ENCODE measurements at places on chromosomes 7 and 10.

GRCh38 chr7:35521941-35522340 is 173.0 kb downstream of the HERPUD2 start:
- DNase-seq: no peak

GRCh38 chr7:46603296-46603752 is 682.3 kb upstream of the IGFBP3 start:
- DNase-seq: no peak

DNA sequence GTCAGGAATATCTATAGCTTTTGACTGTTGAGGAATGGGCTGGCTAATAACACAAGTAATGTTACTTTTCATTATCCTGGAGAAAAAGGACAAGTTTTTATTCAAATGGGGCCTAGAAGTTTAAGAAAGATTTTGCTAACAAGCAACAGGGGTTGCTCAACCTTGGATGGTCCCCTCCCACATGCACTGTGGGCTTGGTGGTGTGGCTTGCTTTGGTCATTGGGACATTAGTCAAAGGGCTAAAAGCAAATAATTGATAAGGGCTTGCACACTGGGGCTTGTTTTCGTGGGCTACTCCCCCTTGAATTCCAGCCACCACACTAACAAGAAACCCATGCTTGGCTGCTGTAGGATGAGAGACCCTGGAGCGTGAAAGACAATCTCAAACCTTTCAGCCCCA is 127.6 kb downstream of the JCAD start:
- no peak for DNase-seq

DNA sequence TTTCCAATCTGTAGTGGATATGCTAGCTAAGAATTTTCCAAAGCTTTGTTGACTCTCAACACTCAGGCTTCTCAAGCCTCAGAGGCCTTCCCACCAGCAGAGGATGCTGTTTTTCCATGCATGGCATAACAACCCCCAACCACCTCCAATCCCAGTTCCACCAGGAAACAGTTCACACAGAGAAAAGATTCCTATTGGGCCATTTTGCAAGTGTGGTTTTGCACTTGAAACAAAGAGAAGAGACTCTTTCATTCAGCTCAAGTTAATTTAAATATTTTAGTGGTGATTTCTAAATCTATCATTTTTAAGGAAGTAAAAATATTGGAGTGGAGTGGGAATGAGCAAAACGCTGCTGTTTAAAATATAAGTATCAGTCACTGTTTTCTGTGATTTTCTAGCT is 105.6 kb upstream of the COL1A2 start:
- DNase-seq: peak; percentile 87

- no peak for DNase-seq
Observed at GRCh38 chr10:35843524-35844181, 201.6 kb upstream of the FZD8 start.

DNA sequence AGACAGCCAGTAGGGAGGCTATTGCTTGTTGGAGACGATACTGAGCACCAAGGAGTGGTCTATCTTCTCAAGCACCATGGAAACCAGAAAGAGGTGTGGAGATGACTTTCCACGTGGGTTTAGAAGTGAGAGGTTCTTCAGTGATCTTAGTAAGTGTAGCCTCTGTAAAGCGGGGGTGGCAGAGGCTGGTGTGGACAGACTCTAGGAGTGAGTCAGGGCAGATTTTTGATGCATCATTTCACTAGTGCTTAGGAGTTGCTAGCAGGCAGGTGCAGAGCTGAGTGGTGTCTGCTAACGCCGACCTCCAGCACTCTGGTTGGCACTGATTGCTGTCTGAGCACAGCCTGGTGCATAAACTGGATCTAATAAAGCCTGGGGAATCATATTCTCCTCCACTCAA is 78.4 kb upstream of the ADO start:
- no peak for DNase-seq

DNA sequence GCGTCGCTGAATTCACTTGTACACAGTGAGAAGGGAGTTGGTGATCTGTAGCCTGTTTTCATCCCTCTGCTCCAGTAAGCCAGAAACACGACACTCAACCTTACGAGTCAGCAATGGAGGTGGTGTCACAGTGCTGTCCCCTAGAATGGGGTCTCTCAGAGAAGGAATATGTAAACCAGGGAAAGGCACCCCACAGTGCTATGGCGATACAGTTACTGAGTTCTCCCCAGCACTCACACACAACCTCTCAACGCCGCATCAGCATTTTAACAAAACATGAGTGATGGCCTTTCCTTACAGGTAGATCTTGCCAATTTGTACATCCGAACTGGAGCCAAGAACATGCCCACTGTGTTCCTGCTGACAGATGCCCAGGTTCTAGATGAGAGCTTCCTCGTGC is 196.3 kb downstream of the CDCA7L start:
- no peak for DNase-seq

DNA sequence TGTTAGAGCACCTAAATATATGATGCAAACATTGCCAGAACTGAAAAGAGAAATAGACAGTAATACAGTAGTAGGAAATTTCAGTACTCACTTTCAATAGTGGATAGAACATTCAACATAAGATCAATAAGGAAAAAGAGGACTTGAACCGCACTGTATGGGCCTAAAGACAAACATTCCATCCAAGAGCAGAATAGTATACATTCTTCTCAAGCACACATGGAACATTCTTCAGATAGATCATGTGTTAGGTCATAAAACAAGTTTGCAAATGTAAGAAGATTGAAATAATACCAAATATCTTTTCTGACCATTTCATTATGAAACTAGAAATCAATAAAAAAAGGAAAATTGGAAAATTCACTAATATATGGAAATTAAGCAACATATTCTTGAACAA is 185.4 kb upstream of the FOXP2 start:
- DNase-seq: peak; percentile 38

- no peak for DNase-seq
Observed at GRCh38 chr7:840001-840600, 7.8 kb downstream of the SUN1 start.

DNA sequence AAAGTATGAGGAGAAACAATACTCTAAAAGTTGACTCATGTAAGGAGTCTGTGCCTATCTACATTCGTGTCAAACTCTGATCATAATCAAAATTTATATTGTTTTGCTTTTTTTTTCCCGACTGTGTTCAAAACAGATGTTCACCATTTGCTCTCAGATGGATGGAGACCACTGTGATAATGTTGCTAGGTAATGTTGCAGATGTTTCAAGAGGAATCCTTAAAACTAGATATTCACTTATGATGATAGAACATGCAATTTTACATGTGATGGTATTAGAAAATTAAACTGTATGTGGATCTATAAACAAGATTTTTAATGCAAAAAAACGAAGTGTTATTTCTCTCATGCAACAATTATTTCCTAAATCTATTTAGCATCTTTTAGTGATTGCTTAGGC is 1080.1 kb downstream of the REEP3 start:
- DNase-seq: no peak

DNA sequence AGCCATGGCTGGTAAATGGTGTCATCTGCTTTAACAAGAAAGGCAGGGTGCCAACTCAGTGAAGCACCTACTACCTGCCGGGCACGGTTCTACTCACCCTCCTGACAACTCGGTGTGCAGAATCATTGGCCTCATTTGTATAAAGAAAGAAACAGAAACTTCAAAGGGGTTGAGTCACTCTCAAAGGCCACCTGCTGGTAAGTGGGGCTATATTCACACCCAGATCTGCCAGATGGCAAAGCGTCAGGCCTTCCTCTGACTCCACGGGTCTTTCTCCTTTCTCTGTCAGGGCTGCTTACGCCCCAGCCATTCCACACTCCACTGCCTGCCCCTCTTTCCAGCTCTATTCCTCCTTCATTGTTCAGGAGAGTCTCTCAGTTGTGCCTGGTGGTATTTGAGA is 309.2 kb downstream of the GFRA1 start:
- no peak for DNase-seq

- no peak for DNase-seq
Observed at GRCh38 chr7:150462413-150462812, 12.0 kb downstream of the GIMAP8 start.

DNA sequence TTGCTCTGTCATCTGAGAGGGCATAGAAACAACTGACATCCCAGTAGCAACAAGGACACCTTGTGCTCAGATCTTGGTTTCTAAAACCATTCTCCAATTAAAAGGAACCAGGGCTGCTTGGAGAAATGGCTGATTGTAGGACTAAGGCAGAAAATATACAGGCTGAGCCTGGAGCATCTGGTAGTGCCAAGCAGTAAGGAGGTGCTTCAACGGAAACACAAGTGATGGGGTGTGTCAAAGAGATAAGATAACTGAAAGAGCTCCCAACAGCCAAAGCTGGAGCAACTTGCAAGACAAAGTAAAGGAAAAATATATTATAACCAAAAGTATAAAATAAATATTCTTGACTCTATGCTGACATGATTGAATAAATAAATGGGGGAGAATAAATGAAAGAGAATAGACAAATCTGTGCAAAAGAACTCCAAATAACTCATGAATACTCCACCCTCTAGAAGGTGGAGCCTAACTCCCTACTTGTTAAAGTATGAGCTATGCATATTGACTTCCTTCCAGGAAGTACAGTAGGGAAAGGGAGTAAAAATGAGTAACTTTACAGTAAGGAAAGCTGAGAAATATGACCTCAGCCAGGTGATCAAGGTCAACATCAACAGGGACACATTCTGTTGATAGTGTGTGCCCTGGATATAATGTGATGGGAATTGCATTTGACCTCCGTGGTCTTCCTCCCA is 162.4 kb downstream of the NOC3L start:
- DNase-seq: no peak

- DNase-seq: no peak
Observed at GRCh38 chr10:97570146-97570788, 2.3 kb upstream of the ANKRD2 start.

GRCh38 chr7:41955893-41956675 is 253.2 kb upstream of the INHBA start:
- peak; percentile 99 for DNase-seq

GRCh38 chr7:129110258-129110981 is 34.1 kb upstream of the TSPAN33 start:
- no peak for DNase-seq

- DNase-seq: no peak
Observed at GRCh38 chr7:150791304-150791703, 8.9 kb downstream of the TMEM176B start.

GRCh38 chr10:70131560-70131937 is 1.1 kb downstream of the AIFM2 start:
- no peak for DNase-seq

DNA sequence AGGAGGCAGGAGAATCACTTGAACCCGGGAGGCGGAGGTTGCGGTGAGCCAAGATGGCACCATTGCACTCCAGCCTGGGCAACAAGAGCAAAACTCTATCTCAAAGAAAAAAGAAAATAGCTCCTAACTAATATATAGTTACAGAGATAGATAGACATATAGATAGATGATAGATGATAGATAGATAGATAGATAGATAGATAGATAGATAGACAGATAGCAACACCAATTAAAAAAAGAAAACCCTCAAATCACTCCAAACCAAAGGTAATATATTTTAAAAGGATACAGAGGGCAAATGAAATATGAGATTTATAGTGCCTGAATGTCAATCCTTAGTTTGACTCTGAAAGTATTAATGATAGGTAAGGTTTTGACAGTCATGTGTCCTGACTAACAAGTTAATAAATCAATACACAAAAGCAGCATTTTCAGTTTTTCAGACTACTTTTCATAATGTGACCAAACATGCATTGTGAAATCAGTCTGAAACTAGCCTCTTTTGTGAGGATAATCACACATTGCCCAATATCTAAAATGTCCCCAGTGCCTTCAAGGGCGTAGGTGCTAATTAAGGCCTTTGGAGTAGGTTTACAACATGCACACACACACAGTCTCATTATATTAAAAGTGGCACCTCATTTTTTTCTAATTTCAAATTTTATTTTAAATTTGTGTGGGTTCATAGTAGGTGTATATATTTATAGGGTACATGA is 61.2 kb downstream of the BPGM start:
- no peak for DNase-seq

DNA sequence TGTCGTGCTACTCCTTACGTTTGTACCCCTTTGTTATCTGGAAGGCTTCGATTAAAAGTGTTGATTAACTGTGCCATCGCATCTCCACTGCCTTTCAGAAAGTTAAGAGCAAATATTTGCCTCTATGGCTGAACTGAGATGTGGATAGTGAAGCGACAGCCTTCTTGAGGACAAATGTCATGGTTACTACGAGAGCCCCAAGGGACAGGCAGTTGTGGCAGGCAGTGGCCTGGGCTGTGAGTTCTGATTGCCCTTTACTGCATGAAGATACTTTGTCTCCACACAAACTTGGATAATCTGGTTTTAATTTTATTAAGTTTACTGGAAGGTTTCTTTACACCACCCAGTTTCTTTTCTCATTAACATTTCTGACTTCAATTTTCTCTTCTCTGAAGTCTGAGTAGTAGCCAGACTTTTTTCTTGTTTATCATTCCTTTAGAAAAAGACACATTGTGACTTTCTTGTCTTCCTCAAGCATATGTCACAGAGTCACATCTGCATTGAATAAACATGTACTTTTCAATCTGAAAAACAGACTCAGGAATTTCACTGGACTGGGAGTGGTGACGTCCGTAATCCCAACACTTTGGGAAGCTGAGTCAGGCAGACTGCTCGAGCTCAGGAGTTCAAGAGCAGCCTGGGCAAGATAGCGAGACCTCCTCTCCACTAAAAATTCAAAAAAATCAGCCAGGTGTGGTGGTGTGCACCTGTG is 1.5 kb downstream of the TAS2R41 start:
- peak; percentile 55 for DNase-seq

DNA sequence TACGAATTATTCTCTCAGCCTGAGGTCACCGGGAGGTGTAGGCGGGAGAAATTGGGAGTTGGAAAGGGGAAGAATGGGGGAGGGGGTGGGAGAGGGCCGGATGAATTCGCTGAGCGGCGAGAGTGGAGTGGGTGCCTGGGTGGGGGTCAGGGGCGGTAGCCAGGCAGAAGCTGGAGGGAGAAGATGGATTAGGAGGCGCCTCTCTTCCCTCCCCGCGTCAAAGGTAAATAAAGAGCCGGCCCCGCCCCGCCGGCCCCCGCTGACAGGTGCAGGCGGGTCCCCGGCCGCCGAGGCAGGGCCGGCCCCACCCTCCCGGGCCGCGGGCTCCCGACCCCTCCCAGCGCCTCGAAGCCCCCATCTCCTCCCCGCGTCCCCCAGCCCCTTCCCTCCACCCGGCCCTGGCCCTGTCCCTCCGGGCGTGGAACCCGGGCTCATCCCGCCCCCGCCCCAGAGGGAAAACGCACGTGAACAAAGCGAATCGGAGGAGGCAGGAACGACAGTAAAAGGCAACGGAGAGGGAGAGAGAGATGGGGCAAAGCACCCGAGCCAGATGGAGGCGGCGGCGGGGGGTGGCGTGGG is 872 bp downstream of the FAM131B start:
- DNase-seq: no peak

DNA sequence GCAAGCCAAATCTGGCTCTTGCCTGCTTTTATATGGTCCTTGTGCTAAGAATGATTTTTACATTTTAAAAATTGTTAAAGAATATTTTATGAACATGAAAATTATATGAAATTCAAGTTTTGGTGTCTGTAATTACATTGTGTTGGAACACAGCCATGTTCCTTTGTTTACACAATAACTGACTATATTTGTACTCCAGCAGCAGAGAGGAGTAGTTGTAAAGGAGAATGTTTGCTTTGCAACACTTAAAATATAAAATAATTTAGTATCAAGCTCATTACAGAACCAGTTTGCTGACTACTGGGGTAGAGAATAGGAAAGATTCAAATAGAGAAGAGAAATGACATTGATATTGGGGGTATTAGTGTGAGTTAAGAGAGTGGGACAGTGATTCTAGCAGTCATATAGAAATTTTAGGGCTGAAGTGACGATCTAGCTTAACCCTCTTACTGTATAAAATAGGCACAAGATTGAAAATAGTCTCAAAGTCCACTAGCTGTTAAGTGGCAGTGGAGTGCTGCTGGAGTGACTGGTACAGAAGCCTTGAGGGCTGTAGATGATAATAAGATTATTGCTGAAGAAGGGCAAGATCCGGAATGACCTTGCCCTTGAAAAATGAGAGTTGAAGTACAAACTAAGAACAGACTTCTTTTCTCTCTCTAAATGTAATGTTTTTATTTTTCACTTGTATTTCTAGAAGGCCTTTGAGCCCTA is 28.2 kb downstream of the SGPL1 start:
- no peak for DNase-seq

Measured in fibroblast of skin of right biceps (primary cell).